ENCODE measurements at places on chromosomes 12 and 14.

DNA sequence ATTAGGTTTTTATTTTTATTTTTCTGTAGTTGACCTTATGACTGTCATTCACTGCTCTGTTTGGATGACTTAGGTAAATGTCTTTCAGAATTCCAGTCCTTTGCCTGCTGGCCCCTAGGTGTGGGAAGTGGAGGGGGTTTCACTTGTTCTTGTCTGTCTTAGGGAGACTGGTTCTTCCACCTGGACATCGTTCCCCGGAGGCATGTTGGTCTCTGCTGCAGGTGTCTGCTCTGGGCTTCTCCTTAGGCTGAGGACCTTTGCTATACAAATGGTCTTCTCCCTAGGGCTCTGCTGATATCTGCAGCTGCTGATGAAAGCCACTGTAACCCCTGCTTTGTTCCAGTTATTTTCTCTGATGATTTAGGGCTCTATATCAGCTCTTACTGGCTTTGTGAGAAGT, 97.1 kb downstream of the OTOGL start:
- DNase-seq = no peak

- peak; percentile 62 for DNase-seq
Measured at GRCh38 chr12:56631790-56632700, 1.9 kb upstream of the BAZ2A start.

DNA sequence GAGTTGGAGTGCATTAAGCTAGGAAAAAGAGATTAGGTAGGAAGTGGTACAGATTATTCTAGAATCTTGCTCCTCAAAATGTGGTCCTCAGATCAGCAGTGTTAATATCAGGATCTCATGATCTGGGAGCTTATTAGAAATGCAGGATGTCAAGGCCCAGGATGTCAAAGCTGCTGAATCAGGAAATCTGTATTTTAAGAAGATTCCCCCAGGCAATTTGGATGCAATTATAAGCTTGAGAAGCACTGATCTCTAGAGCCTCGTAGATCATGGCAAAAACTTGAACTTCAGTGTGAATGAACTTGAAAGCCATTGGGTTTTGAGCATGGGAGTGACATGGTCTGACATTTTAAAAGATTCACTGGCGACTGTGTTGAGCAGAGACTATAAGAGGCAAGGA, 6.6 kb downstream of the NCAPD2 start:
- no peak for DNase-seq

DNA sequence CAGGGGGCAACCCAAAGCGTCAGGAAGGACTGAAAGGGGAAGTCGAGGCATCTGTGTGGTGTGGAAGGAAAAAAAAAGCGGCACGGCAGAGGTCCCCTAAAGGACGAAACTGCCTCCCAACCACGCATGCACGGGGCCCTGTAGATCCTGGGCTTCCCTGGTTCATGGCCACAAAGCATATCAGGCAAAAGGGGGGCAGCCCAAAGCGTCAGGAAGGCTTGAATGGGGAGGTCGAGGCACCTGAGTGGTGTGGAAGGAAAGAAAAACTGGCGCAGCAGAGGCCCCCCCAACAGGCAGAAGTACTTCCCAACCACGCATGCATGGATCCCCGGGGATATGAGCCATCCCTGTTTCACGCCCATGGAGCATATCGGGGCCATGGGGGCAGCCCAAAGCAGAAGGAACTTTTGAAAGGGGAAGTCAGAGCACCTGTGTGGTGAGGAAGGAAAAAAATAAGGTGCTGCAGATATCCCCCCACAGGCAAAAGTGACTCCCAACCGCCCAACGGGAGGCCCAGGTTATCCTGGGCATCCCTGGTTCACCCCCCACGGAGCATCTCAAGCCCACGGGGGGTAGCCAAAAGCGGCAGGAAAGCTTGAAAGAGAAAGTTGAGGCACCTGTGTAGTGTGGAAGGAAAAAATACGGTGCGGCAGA, 581.2 kb downstream of the ALG10 start:
- DNase-seq = no peak

- DNase-seq = no peak
Measured at GRCh38 chr14:55094292-55095157, 34.5 kb upstream of the LGALS3 start.

DNA sequence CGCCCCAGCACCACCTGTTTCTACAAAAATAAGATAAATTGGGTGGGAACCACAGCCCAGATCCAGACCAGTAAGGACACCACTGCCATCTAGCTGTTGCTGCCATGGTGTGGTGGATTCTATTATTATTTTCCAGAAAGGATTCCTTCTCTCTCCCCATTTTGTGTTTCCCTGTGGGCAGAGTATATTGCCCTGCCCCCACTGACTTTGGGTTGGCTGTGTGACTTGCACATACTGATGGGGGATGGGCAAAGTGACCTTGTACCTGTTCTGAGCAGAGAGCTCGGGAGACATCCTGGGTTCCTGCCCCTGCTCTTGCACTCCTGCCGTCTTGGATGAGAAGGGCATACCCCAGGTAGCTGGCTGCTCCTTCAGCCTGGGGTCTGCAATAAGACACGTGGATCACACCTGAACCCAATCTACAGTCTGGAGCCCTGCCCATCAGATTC, 24.3 kb downstream of the MOAP1 start:
- no peak for DNase-seq
